Effector CD4-positive, alpha-beta T cell (primary cell): ENCODE measurements at places on chromosomes 2 and 18.

- no peak for DNase-seq
Measured at GRCh38 chr2:109435901-109436598, 177.7 kb downstream of the SEPTIN10 start.

DNA sequence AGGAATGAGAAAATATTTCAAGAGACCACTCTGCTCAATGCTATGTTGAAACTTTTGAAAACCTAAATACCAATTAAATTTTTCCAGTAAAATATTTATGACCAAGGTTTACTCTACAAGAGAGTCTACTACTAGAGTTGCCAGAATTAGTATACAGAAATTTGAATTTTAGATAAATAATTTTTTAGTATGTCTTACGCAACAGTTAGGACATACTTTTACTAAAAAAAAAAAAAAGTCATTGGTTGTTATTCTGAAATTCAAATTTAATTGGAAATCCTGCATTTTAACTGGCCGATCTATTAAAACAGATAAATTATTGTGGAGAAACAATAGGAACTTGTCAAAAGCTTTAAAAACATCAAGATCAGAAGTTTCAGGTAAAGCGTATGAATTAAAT is 49.1 kb upstream of the TMEM200C start:
- no peak for DNase-seq

DNA sequence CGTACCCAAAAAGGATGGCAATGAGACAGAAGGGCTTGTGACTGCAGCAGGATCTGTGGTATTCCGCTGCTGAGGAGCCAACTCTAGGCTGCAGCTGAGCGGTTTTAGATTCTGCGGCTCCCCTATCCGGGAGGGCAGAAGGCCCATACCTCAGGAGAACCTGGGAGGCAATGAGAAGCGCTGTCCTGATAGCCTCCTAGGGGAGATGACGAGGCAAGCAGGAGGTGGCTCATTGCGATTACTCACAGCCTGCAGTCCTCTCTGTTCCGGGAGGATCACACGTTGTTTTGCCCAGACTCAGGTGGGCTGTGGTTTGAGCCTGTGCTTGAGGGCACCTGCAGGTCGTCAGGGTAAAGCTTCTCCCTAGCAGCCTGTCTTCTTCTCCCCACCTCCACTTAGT is 65.1 kb downstream of the COA5 start:
- no peak for DNase-seq

DNA sequence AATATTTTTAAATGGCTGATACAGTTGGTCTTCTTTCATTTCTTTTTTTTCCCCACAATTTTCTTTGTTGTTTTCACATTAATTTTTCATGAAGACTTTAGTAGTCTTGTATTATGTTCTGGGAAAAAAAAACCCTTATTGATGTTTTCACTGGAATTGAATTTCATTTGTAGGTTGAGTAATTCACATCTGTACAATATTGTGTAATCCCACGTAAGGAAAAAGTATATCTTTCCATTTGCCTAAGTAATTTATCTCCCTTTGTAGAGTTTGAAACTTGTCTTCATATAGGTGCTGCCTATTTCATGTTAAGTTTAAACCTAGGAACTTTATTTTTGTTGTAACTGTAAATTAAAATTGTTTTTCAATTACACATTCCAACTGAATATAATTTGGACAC is 2.0 kb downstream of the DNAJC27 start:
- no peak for DNase-seq

- DNase-seq = no peak
Measured at GRCh38 chr2:54999182-54999581, 51.1 kb downstream of the RTN4 start.

DNA sequence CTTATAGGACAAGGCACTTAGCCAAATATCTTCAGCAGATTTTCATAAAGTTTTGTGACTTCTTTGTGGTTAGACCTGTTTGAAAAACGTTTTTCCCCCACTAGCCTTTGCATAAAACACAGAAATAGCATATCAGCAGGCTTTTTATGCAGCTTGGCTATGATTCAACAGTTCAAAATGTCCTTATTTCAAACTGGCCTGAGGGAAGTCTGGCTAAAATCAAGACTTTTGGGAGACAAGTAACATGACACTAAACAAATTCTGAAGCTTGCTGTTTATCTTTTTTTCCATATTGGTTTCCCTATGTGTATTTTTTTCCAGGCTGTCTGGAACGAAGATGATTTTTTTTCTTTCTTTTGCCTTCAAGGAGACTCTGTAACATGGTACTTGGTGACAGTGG is 95.1 kb upstream of the L3MBTL4 start:
- DNase-seq = no peak

GRCh38 chr2:130966775-130967490 is 126.3 kb downstream of the FAM168B start:
- no peak for DNase-seq

DNA sequence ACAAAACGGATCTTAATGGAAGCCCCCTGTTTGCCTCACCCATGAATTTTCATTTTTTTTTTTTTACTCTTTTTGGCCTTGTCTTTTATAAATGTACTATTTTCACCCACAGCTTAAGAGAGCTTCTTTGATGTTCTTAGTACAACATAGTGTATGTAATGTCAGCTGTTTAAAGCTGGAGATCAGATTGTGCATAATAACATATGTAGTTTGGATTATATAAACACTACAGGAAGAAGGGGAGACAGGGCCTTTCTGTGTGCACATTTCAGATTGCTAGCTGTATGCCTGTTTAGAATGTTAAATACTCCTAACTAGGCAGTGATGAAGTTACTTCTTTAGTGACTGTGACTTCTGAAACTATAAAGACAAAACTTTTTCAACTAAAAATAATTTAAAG is 2.1 kb upstream of the TANC1 start:
- no peak for DNase-seq

- no peak for DNase-seq
Measured at GRCh38 chr2:64807417-64807816, 153.7 kb upstream of the SERTAD2 start.

- DNase-seq = no peak
Measured at GRCh38 chr2:125581557-125581956, 1074.4 kb upstream of the GYPC start.

DNA sequence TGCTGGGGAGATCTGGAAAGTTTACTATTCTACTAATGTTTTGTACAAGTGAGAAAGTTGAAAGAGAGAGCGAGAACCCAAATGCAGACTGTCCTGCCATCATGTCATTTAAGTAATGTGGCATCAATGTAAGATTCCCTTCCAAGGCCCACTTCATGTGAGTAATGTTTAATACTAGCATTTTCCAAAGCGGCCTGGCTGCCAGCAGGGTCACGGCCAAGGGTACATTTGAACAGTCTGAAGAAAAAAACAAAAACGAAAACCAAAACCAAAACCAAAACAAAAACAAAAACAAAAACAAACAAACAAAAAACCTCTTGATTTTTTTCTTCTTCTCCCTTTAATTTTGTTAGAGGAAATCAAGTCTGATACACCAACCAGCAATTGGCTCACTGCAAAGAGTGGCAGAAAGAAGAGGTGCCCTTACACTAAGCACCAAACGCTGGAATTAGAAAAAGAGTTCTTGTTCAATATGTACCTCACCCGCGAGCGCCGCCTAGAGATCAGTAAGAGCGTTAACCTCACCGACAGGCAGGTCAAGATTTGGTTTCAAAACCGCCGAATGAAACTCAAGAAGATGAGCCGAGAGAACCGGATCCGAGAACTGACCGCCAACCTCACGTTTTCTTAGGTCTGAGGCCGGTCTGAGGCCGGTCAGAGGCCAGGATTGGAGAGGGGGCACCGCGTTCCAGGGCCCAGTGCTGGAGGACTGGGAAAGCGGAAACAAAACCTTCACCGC is 2.2 kb downstream of the HOXD10 start:
- no peak for DNase-seq

GRCh38 chr2:42789751-42790150 is 2.6 kb downstream of the HAAO start:
- no peak for DNase-seq

DNA sequence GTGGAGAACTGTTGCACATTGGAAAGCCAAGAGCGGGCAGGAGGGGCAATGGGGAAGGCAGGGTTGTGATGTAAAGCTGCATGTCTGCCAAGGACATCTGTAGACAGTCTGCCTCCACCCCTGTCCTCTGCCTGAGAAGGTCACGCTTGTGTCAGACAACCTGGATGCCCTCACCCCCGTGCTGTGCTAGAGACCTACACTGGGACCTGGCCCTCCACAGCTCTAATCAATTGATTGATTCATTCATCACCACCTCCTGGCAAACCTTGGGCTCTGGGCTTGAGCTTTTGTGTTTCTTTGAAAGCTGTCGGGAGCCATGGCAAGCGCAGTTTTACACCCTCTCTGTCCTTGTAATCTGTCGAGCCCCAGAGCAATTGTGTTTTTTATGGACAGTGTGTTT is 41.1 kb downstream of the MARCO start:
- DNase-seq = no peak

- DNase-seq = no peak
Measured at GRCh38 chr2:196719110-196719872, 79.8 kb downstream of the CCDC150 start.

DNA sequence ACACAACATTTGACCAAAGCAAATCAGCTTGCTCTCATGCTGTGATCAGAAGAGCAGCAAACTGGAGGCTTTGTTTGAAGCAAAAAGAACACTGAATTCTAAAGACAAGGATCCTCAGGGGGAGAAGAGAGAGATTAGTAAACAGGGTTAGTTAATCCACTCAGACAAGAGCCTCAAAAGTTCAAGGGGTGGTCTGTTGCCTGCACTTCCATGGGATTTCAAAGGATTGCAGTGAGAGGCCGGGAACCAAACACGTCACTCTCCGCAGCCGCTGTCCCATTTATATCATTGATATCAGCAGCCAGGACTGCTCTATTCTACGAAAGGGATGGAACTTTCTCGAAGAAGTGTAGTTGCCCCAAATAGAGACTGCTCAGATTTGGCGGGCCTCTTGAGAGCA is 97.8 kb upstream of the SP3 start:
- DNase-seq = no peak

GRCh38 chr2:71995067-71995665 is 152.5 kb downstream of the CYP26B1 start:
- no peak for DNase-seq

DNA sequence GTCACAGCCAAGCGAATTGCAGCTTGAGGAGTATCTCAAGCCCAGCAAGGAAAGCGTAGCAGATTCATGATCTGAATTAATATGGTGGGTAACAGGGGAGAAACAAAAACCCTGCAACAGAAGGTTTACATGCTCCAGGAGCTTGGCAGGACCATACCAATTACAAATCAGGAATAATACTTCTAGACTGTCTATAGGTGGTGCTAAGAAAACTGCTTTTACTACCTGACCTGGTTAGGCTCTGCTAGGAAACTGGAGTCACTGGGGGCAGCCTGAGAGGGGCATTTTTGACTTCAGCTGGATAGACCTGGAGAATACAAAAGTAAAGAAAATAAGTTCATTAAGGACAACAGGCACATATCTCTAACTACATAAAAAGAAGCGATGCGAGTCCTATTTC is 24.6 kb upstream of the SPOPL start:
- DNase-seq = no peak

GRCh38 chr2:68544811-68545210 is 77.4 kb downstream of the APLF start:
- DNase-seq = no peak

DNA sequence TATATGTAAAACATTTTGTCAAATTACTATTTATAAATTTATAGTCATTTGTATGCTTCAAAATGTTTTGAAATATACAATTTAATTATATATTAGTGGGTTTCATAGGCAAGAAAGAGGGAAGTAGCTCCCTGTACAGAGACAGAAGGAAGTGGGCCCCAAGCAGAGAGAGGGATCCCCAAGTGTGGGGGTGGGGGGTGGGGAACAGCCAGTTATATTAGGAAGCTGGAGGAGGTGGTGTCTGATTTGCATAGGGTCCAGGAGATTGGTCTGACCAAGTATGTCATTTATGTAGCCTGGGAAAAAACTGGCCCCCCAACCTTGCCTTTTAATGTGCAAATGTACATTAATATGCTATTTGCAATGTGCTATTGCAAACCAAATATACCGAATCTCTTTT is 76.5 kb upstream of the ZSWIM2 start:
- no peak for DNase-seq

- DNase-seq = no peak
Measured at GRCh38 chr2:221106241-221106640, 465.9 kb downstream of the EPHA4 start.

DNA sequence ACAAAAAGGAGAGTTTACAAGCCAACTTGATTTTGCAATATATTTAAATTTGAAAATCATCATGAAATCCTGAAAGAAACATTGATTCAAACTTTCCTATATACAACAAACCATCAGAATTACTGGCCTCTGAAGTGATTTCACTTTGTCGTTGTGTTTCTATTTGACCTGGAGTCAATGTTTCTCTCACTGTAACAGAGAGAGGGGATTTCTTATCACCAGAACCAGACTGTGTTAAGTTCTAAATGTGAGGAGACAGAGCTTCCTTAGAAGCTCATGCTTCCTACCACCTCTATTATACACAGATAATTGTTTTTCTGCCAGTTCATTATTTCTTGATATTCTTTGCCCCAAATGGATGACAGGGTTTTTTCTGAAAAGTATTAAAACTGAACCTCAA is 245.0 kb upstream of the RND3 start:
- no peak for DNase-seq

- DNase-seq = no peak
Measured at GRCh38 chr18:8367217-8367988, 241.8 kb upstream of the RAB12 start.

- DNase-seq = no peak
Measured at GRCh38 chr2:79782576-79783452, 270.0 kb downstream of the CTNNA2 start.

DNA sequence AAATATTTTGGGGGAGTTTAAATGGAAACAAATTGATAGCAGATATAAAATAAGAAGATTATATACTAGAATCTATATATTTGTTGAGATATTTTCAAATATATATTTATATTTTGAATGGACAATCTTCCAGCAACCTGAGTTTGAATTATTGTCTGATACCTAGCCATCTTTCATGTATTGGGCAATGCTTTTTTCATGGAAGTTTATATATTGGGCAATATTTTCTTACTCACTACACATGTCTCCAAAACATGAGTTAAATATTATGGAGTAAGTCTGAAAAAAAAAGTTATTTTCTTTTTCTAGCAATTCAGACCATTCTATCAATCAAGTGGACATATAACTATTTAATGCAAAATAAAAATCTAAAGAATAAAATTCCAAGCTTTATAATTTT is 295.2 kb downstream of the NYAP2 start:
- no peak for DNase-seq

- DNase-seq = no peak
Measured at GRCh38 chr2:216856406-216857065, 3.3 kb downstream of the TNP1 start.

DNA sequence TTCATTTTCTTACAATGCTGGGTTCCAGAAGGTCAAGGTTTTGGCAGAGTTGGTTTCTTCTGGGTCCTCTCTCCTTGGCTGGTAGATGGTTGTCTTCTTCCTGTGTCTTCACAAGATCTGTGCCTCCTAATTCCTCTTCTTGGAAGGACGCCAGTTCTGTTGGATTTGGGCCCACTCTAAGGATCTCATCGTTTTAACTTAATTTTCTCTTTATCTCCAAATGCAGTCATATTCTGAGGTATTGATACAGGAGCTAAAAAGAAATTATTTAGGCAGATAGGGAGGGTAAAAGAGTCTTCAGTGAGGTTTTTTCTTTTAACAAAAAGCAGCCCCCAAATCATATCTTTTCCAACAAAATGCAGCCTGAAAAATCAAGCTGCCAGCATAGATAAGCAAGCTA is 998.4 kb downstream of the SOCS6 start:
- DNase-seq = no peak
